DMS 273 treated with DMSO at 0.1 percent for 48 hours (cell line): ENCODE measurements at places on chromosomes 3 and 15.

DNA sequence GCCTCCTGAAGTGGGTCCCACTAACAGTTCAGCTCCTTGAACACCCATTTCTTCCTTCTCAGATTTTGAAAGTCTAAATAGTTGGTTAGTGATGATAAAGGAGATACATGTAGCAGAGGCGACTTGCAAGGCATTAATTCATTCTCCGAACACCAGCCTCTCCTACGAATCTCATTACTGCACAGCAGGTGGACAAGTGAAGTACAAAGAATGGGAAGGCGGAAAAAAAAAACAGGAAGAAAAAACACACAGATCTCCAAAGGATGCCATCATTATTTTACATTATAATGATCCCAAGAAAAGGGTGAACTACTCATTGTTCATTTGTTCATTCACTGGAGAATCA is 276.5 kb downstream of the MAGI1 start:
- DNase-seq = no peak

- no peak for DNase-seq
Observed at GRCh38 chr15:55740359-55740878, 2.5 kb downstream of the PRTG start.

DNA sequence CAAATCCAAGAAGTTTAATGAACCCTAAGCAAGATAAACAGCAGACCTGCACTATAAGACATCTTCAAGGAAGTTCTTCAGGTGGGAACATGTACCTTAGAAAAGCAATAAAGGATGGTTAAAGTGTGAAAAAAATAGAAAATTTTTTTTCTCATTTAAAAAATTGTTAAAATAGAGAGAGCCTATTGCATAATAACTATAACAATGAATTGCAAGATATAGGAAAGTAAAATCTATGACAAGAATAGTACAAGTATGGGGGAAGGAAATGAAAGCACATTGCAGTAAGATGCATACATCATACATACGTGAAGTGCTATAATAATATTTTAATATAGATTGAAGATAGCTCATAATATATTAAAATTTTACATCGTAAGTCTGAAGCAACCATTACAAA is 310.1 kb upstream of the KCNMB2 start:
- DNase-seq = no peak

GRCh38 chr15:40878785-40879184 is 4.8 kb upstream of the RHOV start:
- DNase-seq = no peak

GRCh38 chr15:51202783-51203182 is 108.1 kb upstream of the TNFAIP8L3 start:
- DNase-seq = no peak

GRCh38 chr3:193305356-193305755 is 64.3 kb downstream of the PLAAT1 start:
- no peak for DNase-seq

DNA sequence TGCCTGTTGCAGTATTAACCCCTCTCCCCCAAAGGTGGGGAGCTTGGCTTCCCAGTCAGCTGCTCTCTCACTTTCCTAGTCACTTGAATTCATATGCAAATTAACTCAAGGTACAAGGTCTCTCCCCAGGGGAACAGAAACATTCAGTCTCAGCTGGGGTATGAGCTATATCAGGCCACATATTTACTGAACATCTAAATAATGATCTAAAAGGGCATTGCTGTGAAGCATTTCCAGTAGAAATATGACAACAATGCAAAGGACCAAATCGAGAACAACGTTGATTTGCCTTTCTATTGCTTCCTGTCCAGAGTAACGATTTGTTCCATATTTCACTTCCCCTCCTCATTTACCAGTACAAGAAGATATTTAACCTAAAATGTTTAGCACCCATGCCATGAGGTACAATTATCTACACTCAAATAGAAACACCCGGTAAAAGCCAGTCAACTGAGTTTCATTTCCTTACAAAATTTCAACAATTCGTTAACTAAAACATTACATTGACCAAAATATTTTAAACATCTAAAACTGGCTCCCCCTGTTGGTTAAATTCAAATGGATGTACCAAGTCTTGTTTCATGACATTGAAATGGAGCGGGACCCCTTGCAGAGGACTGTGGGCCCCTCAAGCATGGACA is 36.5 kb upstream of the KLHL6 start:
- DNase-seq = no peak

GRCh38 chr3:131348911-131349310 is 32.7 kb upstream of the NUDT16 start:
- DNase-seq = no peak

GRCh38 chr3:152785051-152785450 is 49.9 kb upstream of the P2RY1 start:
- no peak for DNase-seq

GRCh38 chr15:70037292-70037640 is 60.5 kb downstream of the TLE3 start:
- DNase-seq = no peak

- DNase-seq = no peak
Observed at GRCh38 chr15:78127882-78128281, 3.4 kb downstream of the CIB2 start.

DNA sequence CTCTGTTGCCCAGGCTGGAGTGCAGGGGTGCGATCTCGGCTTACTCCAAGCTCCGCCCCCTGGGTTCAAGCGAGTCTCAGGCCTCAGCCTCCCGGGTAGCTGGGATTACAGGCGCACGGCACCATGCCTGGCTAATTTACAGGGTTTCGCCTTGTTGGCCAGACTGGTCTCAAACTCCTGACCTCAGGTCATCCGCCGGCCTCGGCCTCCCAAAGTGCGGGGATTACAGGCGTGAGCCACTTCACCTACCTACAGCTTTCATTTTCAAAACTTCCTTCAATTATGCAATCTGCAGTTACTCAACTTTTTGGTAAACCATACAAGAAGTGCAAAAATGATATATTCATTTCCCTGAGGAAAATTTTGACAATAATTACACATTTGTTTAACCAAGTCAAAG is 14.0 kb downstream of the NANOGP8 start:
- DNase-seq = no peak

DNA sequence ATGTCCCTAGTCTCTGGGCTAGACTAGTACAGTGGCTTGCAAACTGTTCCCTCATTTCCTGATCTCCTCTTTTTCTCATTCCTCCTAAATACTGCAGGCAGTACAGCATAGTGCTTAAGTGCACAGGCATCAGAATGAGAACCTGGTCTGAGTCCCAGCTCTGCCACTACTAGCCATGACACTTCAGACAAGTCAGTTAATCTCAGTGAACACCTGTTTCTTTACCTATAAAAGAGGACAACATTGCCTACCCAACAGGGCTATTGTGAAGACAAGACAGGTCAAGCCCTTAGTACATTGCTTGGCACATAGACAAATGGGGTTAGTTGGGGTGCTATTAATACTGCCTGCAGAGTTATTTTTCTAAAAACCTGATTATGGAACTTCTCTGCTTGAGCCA is 113.3 kb downstream of the RYR3 start:
- no peak for DNase-seq

DNA sequence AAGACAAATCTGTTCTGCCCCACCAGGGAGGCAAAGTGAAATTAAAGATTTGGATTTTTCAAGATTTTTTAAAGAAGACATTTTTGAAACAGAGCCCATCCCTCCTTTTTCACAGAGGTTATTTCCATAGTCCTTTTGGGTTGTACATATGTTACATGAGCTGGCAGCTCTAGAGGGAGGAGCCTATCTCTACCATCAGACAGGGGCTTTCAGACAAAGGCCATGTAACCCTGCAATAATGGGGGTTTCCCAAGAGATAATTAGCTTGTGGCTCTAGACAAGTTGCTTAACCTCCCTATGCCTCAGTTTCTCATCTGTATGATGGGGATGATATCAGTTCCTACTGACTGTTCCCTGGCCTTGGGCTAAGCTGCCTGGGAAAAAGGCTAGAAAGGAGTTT is 8.0 kb upstream of the TBC1D21 start:
- DNase-seq = no peak

DNA sequence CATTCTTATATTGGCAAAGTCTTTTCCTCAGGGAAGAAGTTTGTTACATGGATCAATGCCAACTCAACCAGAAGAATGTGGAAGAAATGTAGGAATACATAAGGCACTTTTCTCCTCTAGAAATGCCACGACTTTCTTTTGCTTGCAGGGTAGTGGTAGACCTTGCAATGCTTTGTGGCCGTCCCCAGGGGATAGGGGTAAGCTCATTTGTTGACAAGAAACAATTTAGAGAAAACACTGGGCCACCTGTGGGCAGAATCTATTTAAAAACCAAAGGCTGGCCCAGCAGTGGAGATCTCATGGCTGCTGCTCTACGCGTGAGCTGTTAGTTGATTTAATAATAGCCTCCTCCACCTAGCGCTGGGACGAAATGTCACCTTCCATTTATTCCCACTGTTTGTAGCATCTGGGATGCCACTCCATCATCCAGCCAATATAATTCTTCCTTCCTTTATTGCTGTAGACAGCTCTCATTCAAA is 64.6 kb upstream of the PFN2 start:
- no peak for DNase-seq

DNA sequence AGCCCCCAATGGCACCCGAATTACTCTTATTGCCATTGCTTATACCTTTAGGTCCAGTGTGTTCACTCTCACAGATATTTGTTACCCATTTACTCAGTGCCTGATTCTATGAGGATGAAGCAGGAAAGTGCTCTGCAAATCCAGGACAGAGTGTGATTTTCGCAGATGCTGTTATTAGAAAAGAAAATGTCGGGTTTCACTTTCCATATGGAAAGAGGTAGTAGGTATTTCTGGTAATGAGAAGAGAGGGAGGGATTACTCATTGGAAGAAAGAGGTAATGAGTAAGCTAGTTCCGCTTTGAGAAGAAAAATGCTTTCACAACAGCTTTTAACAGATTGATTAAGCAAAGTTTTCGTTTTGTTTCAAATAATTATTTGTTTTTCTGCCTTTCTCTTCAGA is 336.3 kb upstream of the CFAP20DC start:
- no peak for DNase-seq

DNA sequence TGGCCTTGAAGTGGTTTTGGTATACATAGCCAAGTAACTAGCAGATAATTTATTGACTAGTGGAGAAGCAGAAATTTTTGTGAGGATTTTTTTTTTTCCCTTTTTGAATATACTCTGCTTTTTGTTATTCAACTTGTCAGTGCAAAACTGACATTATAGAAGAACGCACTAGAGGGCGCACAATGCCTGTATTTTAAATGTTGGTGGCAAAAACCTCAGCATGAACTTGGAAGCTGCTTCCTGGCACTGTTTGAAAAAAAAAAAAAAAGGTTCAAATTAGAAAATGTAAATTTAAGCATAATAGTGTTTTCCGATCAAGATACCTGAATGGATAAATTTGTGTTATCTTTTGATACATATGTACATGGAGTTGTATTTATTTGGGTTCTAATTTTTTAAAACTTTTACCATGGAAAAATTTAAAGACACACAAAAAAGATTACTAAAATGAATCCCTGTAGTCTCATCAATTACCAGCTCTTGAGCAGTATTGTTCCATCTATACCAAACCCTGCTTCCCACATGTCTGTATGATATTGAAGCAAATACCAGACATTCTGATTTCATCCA is 56.0 kb downstream of the SLC25A26 start:
- no peak for DNase-seq

GRCh38 chr15:84099181-84099580 is 136.4 kb upstream of the GOLGA6L4 start:
- no peak for DNase-seq

DNA sequence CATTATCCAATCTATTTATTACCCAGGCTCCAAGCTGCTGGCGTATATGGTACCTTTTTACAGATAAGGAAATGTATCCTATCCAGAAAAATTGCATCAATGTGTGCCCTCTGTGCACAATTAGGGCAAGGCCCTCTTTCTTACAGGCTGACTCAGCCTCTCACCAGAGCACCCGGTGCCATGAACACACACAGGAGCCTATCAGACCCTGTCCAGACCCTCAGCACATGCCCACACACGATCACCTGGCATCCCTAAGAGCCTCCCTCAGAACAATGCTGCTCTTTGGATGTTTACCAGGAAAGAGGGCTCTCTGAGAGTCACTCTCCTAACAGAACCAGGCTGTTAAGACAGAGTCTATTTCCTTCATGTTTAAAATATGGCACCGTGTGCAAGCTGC is 460.0 kb upstream of the TBL1XR1 start:
- DNase-seq = no peak

GRCh38 chr3:143168855-143169192 is 49.3 kb downstream of the CHST2 start:
- DNase-seq = no peak

GRCh38 chr3:14959359-14959943 is 12.1 kb downstream of the NR2C2 start:
- DNase-seq = no peak

- DNase-seq = no peak
Observed at GRCh38 chr15:83890587-83890986, 236.7 kb downstream of the ADAMTSL3 start.

DNA sequence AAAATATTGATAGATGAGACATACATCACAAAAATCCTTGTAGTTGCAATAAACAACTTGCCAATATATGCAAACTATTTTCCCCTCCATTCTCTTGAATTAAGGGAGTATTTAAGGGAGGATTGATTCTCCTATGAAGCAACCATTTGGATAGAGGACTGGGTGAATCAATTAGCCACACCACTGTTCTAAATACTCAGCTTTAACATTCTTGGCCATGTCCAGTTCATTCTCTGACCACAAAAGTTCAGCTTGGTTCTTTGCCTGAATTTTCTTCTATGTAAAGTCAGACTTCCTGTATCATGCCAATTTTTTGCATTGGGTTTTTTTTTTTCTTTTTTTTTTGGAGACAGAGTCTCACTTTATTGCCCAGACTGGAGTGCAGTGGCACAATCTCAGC is 15.8 kb upstream of the SEC11A start:
- no peak for DNase-seq

DNA sequence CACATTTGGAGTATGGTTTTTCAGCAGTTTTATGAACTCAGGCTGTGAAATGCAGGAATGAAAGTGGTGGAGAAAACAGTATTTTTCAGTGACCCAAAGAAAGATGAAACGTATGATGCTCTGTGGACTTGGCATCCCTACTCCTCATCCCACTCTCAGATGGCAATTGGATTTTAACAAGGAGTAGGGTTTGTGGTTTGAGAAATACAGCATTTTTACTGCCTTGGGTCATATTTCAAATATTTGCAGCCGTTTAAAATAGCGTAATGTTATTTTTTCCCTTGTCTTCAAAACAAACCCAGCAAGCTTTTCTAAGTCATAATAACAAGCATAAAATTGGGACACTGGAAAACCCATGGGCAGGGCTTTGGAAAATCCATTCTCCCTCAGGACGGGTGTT is 117.2 kb upstream of the LRIG1 start:
- DNase-seq = no peak

- DNase-seq = no peak
Observed at GRCh38 chr3:177300039-177300833, 103.0 kb upstream of the TBL1XR1 start.
